Esophagus mucosa (tissue), 1 donor: ENCODE measurements at places on chromosomes 6 and 20.

GRCh38 chr6:69887026-69887425, 20.7 kb downstream of the COL19A1 start:
- ATAC-seq, result no peak

- ATAC-seq, result no peak
Measured at GRCh38 chr6:2242311-2242710, 3.1 kb downstream of the GMDS start.

DNA sequence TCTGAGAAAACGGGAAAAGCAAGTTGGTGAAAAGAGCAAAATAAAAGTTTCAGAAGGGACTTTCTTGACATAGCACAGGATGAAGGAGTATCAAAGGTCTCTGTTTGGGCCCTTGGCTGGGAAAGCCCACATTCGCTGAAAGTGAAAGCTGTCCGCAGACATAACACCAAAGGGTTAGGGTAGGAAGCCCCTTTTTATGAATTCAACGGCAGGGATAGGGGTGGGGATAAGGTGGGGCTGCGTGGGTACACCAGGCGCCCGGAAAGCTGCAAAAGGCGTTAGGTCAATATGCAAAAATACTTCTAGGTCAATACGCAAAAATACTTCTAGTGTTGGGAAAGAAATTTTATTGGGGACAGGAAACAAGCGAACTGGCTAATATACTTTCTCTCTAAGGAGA, 135.1 kb downstream of the OR2B2 start:
- ATAC-seq, result no peak

DNA sequence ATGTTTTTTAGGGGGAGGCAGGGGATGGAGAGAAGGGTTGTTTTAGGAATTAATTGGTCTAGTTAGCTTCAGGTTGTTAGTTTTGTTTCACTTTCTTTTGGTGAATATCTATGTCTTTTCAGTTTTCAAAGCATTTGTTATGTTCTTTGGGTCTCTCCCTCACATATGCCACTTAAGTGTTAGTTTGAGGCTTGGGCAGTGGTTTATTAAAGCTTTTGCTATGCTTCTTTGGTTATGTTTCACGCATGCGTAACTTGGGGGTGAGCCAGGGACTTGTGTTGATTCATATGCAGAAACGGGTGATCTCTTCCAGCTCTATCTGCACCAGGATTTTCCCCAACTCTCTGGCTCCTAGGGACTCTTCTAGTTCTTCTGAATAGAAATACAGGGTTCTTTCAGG, 11.4 kb upstream of the MMS22L start:
- ATAC-seq, result no peak

- ATAC-seq, result no peak
Measured at GRCh38 chr6:169961772-169962561, 210.5 kb downstream of the ERMARD start.

GRCh38 chr6:113645986-113646385, 211.2 kb upstream of the MARCKS start:
- ATAC-seq, result no peak
